ENCODE measurements at places on chromosomes 3 and 15.
A peak's percentile ranks its signal among the peaks of the same experiment; 100 is the strongest.

DNA sequence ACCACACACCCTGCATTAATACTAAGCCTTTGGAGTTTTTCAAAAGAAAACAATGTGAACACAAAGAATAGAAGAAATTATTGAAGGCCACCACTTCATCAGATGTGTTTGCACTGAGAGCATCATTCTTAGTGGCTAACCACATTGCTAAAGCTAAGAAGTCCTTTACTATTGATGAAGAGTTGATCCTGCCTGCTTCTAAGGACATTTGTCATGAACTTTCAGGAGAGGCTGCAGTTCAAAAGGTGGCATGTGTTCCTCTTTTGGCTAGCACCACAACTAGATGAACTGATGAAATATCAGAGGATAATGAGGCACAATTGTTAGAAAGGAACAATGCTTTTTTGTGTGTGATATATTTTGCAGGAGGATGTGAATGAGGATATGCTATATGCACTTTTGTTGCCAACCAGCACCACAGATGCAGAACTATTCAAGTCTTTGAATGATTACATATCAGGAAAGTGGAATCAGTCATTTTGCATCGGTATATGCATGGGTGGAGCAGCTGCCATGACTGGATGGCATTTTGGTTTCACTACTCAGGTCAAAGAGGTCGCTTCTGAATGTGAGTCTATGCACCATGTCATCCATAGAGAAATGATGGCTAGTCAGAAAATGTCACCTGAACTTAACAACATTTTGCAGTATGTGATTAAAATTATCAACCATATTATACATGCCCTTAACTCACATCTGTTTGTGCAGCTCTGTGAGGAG is 2.5 kb upstream of the EID1 start:
- DNase-seq: no peak

DNA sequence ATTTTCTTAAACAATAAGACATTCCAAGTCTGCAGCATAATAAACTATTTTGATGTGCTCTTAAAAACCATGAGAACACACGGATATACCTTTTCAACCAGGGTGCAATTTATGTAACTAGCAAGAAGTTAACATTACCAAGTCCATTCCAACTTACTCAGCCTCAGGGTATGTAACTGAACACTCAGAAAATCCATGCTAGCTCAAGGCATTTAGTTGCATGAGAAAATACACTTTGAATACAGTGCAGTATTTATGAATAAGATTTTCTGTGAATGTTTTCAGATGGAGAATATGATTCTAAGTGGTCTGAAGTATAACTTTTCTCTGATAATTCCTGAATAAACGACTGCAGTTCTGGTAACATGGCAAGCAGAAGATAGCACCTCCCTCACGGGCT is 124.3 kb downstream of the SNRK start:
- DNase-seq: no peak

DNA sequence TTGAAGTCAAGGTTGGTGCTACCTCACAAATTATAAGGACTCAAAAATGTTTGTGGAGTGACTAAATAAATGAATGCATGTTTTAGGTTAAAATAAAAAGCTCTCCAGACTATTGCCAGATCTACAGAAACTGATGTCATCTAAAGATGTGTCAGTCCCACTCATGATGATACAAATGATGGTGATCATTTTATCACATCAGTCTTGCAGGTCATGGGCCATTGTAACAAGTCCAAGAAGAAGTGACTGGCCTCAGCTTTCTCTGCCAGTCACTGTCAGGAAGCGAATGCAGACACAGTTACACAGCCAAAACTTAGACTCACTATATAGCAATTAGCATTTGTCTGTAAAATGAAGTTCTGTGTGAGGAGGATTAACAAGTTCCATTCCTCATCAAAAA is 18.5 kb downstream of the ATP8B4 start:
- no peak for DNase-seq

DNA sequence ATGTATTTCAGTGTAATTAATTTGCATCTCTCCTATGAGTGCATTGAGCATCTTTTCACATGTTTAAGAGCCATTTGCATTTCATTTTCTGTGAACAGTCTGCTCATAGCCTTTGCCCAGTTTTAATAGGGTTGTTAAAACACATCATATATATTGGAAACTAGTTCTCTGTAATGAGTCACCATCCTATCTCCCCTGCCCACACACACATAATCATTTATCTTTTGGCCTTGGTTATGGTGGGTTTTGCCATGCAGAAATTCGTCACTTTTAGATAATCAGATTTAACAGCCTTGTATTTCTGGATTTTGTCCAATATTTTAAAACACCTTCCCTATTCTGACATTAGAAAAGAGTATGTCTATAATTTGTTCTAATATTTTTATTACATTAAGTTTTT is 11.9 kb upstream of the CHRM5 start:
- DNase-seq: peak; percentile 90

DNA sequence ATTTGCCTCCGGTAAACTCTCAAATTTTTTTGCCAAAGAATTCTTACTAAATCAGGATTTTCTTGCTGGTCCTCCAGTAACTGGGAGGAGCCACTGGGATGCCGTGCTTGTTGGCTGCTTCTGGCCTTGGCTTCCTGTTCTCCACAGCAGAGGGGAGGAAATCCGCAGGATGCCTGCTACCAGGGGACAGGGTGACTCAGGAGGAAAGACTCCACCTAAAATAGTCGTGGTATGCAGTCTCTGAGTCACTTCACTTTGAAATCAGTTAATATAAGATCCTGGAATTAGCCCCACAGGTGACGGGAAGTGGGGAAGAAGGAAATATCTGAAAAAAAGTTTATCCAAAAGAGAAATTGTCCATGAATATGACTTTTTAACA is 6.5 kb upstream of the TM4SF18 start:
- no peak for DNase-seq

- no peak for DNase-seq
Observed at GRCh38 chr15:42808913-42809312, 72.0 kb upstream of the CDAN1 start.

- DNase-seq: no peak
Observed at GRCh38 chr3:45067941-45068340, 41.8 kb downstream of the CLEC3B start.

- DNase-seq: peak; percentile 88
Observed at GRCh38 chr15:69451951-69452691, 497 bp upstream of the RPLP1 start.

- DNase-seq: no peak
Observed at GRCh38 chr3:51710631-51711351, 3.9 kb downstream of the GRM2 start.
